ENCODE measurements at places on chromosomes 12 and 14.
A peak's percentile ranks its signal among the peaks of the same experiment; 100 is the strongest.

- peak; percentile 60 for DNase-seq
These were observed 65.1 kb downstream of the DIP2B start for GRCh38 chr12:50569876-50570275.

DNA sequence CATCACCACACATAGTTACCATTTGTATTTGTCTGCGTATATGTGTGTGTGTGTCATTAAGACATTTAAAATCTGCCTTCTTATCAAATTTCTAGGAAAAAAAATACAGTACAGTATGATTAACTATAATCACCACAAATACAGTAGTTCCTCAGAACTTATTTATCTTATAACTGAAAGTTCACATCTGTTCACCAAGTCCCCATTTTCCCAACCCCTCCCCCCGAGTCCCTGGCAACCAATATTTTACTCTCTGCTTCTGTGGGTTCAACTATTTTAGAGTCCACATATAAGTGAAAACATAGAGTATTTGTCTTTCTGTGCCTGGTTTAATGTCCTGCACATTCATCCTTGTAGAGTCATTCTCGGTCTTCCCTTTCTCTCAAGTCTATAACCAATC lies 12.3 kb downstream of the CAPS2 start:
- DNase-seq, result no peak

DNA sequence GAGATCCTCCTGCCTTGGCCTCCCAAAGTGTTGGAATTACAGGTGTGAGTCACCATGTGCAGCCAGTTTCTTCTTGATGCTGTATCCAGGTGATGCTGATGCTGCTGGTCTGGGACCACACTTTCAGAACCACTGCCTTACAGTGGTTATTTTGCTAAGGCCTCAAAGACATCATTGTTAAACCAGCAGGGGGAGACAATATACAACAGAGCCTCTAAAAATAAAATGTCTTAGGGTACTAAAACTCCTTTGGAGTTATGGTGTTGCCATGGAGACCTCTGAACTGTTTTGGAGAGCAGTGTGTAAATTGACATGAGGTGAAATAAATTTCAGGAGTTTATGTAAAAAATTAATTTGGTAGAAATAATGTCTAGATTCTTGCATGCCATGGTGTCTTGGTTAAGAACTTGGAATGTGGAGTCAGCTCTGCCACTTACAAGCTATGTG lies 1.1 kb upstream of the ARG2 start:
- DNase-seq, result peak; percentile 66

DNA sequence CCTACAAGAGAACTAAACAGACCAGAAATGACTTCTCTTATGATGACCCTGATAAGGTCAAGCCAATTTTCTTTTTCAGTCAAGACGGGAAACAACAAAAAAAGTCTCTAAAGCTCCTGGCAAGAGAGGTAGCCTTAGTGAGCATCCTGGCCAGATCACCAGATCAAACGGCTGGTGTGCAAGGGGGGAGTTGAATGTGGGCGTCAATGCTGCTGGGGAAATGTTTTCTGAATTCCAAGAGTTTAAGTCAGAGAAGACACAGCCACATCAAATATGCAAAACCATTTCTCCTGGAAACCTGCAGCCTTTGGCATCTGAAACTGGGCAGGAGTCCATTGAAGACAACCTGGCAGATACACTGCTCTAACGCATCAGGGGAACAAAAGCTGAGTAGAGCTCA lies 16.0 kb upstream of the SELPLG start:
- no peak for DNase-seq

- DNase-seq, result no peak
These were observed 20.1 kb upstream of the TMED10 start for GRCh38 chr14:75196468-75196867.

DNA sequence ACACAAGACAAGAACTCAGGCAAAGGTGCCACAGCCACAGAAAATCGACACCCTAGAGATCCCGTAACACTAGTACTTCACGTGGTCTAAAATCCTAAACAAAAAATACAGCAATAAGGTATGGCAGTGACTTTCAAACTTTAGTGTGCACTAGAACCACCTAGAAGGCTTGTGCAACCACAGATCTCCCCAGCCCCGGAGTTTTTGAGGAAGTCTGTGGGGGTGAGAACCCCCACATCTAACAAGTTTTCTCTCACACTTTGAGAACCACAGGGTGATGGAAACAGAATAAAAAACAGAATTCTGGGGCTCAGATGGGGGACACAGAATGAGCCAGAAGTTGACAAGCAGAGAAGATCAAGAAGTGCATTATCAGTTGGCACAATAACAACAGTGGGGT lies 254.0 kb downstream of the ANO6 start:
- DNase-seq, result no peak

- DNase-seq, result no peak
These were observed 114.1 kb downstream of the CCDC60 start for GRCh38 chr12:119448611-119449131.

DNA sequence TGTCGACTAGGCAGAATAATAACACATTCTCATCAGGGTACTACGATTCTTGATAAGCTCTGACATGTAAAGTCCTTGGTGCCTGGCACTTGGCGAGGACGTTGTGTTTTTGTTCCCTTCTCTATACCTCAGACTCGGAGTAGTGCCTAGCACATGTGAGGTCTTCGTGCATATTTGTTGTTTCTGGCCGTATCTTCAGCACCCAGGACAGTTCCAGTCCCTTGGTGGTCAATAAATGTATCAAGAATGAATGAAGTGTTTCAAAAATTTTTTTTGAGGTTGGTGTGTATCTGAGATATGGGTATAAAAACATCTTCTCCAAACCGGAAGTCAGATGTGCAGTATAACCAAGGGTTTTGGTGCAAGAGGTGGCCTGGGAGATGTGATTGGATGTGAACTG lies 198.2 kb downstream of the AACS start:
- no peak for DNase-seq

- DNase-seq, result no peak
These were observed 88.3 kb upstream of the DAAM1 start for GRCh38 chr14:59100205-59100604.

DNA sequence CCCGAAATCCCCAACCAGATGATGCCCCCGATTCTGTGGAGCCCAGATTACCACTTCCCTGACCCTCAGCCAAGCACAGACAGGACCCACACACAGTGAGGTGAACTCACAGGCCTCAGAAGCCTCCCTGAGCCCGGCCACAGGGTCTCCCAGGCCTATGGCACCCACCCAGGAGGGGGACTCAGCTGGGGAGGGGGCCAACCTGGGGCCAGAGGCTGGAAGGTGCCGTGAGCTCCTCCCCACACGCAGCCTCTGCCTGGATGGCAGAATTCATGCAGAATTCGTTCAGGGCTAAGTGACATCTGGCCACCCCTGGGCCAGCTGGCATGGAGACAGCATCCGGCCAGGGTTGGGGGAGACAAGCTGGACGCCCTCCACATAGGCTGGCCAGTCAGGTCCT lies 11.8 kb downstream of the TMEM179 start:
- no peak for DNase-seq

DNA sequence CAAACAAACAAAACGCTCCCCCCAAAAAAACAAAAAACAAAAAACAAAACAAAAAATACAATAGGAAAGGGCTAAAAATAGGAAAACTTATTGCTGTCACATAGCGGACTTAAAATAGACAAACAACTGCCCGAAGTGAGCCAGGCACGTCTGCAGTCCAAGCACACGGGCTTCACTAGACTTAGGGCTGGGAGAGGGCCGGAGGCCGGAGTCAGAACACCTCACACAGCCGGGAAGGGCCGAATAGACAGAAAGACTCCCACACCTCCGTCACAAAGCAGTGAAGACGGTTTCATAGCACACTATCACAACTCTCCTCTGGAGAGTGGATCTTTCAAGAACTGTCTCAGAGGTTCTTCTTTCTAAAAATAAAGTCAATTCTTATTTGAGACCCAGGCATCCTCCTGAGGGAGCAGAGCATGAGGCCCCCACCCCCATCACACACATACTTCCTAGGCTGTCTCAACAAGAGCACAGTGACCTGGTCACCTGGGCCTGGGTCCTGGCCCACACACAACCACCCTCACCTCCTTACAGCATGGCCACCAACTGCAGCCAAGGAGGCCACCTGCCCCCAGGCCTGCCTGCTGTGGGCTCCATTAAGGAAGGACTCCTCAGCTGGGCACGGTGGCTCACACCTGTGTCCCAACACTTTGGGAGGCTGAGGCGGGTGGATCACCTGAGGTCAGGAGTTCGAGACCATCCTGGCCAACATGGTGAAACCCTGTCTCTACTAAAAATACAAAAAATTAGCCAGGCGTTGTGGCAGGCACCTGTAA lies 6.7 kb downstream of the BAG5 start:
- DNase-seq, result no peak

DNA sequence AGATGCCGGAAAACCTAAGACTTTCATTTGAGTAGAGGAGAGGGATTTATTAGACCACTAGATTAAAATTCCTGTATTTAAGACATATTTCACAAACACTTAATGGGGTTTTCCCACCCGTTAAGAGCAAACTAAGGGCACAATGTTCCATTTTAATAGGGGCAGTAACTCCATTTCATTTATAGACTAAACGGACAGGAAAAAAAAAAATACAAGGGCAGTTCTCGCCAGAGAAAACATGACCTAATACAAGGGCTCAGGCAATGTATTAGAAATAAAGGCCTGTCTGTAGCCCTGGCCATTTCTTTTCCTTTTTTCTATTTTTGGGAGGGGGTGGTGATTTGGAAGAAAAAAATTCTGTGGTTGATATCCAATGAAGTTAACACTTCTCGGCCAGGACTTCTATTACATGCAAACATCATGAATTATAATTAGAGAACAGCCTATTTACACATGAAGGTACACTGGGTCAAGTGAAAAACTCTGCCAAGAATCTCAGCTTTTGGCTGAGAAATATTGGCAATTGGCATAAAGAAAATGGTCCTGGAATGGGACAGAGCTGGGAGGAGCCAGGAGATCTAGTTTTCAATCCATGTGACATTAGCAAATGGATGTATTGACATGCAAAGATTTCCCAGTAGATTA lies 641.1 kb upstream of the TBX3 start:
- peak; percentile 31 for DNase-seq

DNA sequence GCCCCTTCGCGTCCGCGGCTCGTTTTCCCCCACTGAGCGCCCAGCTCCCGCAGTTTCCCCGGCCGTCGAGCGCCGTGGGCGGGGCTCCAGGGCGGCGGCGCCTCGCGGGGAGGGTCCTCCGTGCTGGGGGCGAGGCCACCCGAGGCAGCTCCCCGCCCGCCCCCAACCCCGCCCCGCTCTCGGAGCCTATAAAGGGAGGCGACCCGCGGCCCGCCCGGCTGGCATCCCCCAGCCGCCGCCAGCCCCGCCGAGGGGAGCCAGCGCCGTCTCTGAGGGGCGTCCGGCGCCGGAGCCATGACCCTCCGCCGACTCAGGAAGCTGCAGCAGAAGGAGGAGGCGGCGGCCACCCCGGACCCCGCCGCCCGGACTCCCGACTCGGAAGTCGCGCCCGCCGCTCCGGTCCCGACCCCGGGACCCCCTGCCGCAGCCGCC lies at the start of gene TAMALIN:
Gene TAMALIN (plus strand): TSS at position 221 of the 432 bp plus-strand sequence. CDS start 74 bp downstream, at position 295.
- no peak for DNase-seq

- DNase-seq, result no peak
These were observed 26.8 kb downstream of the CEP170B start for GRCh38 chr14:104891664-104892530.

GRCh38 chr12:51415931-51416330 lies 8.7 kb upstream of the SLC4A8 start:
- DNase-seq, result no peak

DNA sequence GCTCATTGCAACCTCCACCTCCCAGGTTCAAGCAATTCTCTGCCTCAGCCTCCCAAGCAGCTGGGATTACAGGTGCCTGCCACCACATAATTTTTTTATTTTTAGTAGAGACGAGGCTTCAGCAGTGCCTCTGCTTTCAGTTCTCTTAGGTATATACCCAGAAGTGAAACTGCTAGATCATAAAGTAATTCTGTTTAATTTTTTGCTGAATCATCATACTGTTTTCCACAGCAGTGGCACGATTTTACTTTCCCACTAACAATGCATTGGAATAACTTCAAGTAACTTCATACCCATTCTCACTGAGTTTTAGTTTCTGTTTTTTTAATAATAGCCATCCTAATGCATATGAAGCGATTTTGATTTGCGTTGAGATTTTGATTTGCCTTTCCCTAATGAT lies 148.0 kb upstream of the G2E3 start:
- DNase-seq, result no peak
